Activated CD4-positive, alpha-beta T cell treated with anti-CD3 and anti-CD28 coated beads, Interleukin-2, amount 10 ng/mL, durations not matched to agents 7 days and 5 days (primary cell): ENCODE measurements at places on chromosomes 13 and 19.
A peak's percentile ranks its signal among the peaks of the same experiment; 100 is the strongest.

GRCh38 chr19:19074196-19074882 is 10.5 kb downstream of the SLC25A42 start:
- H3K4me1 ChIP-seq, result peaks cover 7% of the 10 kb centered on the region
- no peak overlapping the region for H3K4me3 ChIP-seq
- H3K27ac ChIP-seq, result no peak overlapping the region
- DNase-seq, result no peak
- H3K36me3 ChIP-seq, result peaks cover 12% of the 10 kb centered on the region
- H3K27me3 ChIP-seq, result no peaks in the 10 kb centered on the region

- H3K27ac ChIP-seq, result peak overlapping the region; percentile 82
- H3K36me3 ChIP-seq, result peaks cover 39% of the 10 kb centered on the region
- no peak overlapping the region for H3K4me3 ChIP-seq
- peaks cover 93% of the 10 kb centered on the region for H3K4me1 ChIP-seq
- DNase-seq, result peak; percentile 20
- H3K27me3 ChIP-seq, result no peaks in the 10 kb centered on the region
Observed at GRCh38 chr19:38684078-38684861, 36.8 kb downstream of the ACTN4 start.

GRCh38 chr19:35442091-35442490 is 6.0 kb upstream of the FFAR2 start:
- no peak for DNase-seq
- H3K4me1 ChIP-seq, result peaks cover 21% of the 10 kb centered on the region
- no peaks in the 10 kb centered on the region for H3K36me3 ChIP-seq

- H3K4me3 ChIP-seq, result no peak overlapping the region
- no peak overlapping the region for H3K27ac ChIP-seq
- peaks cover 3% of the 10 kb centered on the region for H3K27me3 ChIP-seq
- no peak for DNase-seq
Observed at GRCh38 chr13:44748439-44748838, 172.3 kb upstream of the TSC22D1 start.
